ENCODE measurements at places on chromosomes 13 and 19.

GRCh38 chr13:25923217-25924085 lies 128.4 kb downstream of the SHISA2 start:
- no peak for DNase-seq

GRCh38 chr13:107361666-107362065 lies 793.7 kb upstream of the ARGLU1 start:
- no peak for DNase-seq

- no peak for DNase-seq
Observed at GRCh38 chr13:89827552-89827951, 1519.9 kb upstream of the MIR17HG start.

DNA sequence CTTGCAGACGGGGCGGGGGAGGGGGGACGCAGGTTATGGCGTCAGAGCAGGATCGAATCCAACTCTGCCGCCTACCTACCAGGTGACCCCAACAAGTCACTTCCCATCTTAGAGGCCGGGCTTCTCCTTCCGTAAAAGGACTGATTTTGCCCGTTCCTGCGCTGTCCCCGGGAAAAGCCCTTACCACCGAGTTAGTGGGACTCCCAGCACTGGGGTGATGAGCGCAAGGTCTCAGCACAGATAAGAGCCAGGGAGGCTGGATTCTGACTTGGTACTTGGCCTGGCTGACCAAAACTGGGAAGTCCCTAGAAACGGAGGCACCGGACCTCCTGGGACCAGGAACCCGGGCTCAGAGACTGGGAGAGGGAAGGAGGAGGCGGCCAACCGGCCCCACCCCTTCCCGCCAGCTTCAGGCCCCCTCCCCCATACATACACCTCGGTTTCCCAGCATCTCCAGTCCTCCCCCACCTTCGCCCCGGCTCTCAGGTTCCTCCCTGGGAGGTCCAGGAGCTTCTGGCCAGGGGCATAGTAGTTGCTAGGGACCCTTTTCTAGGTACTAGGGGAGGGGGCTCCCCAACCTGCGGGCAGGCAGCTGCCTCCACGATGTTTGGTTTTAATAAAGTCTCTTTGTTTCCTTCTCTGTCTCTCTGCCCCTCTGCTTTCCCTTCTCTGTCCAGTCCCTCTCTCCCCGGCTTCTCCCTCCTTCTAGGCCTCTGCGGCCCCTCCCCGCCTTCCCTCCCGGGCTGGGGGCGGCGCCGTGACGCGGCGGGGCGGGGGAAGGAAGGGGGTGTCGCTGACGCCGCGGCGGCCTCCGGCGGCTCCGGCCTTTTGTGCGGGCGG lies at the start of gene GRAMD1A:
Gene GRAMD1A (plus strand): TSS at position 826 of the 840 bp plus-strand sequence. CDS start 156 bp downstream, outside the sequence.
- DNase-seq = no peak

- DNase-seq = peak; percentile 85
Observed at GRCh38 chr19:2475018-2475701, 767 bp upstream of the GADD45B start.

DNA sequence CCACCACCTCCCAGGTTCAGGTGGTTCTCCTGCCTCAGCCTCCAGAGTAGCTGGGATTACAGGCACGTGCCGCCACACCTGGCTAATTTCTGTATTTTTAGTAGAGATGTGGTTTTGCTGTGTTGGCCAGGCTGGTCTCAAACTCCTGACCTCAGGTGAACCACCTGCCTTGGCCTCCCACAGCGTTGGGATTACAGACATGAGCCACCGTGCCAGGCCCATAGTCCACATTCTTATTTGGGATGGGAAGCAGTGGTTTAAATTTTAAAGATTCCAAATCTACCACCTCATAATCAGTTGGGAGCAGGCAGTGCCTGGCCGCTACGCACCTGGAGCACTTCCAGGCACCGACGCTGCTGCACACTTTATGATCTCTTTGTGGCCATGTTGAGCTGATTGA lies 160.6 kb upstream of the SOX1 start:
- no peak for DNase-seq

- DNase-seq = no peak
Observed at GRCh38 chr19:47032171-47032811, 12.7 kb downstream of the NPAS1 start.

DNA sequence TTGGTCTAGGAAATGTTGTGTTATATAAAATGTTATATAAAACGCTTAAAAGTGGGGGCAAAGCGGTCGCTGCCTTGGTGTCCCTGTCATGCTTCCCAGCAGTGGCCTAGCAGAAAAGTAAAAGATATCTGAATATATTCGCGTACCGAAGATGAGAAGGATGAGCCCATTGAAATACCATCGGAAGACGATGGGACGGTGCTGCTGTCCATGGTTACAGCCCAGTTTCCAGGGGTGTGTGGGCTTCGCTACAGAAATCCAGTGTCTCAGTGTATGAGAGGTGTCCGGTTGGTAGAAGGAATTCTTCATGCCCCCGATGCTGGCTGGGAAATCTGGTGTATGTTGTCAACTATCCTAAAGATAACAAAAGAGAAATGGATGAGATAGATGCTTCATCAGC lies 110.9 kb upstream of the DIAPH3 start:
- no peak for DNase-seq

DNA sequence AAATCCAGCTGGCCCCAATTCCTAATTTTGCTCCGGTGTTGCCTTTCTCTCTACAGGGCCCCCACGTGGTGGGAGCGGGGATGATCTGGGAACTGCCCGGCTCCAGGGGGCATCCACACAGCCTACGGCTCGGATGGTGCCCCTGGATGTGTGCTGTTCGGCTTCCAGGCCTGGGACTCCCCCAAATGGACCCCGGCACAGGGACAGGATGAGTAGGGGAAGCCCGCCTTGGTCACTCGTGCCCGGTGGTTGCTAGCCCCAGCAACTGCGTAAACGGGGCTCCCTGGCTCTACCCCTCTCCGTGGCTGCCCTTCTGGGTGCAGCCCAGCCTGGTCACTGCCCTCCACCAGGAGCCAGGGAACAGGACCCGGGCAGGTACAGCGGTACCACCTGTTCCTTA lies 111.5 kb downstream of the TEX26 start:
- no peak for DNase-seq

- DNase-seq = peak; percentile 86
Observed at GRCh38 chr19:4357095-4357797, 13.9 kb downstream of the MPND start.

DNA sequence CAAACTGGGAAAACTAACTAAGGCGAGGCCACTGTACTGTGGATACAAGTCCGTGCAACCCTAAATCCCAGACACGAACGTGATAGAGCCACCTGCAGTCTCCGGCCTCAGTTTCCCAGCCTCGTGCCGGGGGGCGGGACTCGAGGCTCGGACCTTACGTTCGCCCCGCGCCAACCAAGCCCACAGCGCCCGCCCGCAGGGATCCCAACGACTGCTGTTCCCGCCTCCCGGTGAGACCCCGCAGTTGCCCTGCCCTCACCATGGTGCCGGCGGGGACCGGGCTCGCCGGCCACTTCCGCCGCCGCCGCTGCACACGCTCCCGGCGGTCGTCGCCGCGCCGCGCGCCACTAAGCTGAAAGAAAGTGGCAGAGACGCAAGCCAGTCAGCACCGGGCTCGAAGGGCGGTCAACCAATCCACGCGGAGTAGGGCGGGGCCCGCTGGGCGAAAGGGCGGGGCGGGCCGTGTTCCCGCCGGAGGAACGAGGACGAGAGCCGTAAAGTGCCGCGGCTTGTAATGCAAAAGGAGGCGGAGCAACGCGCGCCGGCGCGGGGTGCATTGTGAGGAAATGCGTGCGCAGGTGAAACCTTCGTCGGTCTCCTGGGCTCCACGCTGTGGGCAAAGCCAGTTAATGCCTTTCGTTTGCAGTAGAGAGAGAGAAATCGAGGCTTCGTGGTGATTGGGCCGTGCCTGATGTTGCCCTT lies at the start of gene LSM4:
Gene LSM4 (minus strand): TSS at position 318 of the 702 bp plus-strand sequence. CDS start 56 bp downstream, at position 262.
- peak; percentile 99 for DNase-seq

DNA sequence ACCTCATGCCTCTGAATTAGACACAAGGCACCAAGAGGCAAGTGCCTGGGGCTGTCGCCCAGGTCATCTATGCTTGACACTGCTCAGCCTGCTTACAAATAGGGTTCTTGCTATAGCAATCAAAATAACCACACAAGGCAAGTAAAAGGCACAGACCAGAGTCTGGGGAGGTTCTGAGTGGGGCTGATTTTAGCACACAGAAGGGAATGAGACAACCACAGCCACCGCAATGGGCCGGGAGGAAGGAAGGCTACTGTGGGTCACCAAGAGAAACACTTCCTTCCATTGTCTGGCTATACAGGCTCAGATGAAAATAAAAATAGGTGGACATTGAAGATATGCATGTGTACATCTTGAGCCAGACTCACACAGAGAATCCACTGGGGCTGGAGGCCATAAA lies 159.1 kb downstream of the DLEU7 start:
- no peak for DNase-seq

DNA sequence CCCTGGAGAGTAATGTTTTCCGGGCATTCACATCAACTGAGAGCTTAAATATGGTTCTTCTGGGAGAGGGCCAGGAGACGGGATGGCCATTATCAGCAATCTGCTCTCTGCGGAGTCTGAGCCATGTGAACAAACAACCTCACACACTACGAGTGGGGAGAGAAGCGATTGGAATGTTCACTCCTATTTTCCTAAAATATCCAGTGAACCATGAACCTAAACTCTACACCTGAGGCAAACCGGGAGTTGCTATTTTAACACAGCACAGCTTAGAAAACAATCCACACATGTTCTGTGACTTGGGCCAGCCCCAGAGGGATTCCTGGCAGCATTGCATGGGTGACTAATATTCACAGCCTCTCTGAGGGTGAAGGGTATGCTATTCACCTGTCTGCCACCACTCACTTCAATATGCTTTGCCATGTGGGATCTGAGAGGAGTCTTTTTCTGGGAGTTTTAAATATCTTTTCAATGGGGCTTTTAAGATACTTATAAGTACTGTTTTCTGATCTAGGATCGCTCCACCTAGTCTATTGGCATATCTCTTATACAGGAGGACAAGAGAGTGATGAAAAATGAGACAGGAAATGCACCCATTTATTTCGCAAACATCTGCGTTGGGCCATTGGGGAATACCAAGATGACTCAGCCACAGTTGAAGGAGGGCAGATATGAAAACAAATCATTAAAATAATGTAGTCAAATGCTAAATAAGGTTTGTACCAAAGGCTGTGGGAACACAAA lies 72.6 kb upstream of the SERP2 start:
- no peak for DNase-seq

DNA sequence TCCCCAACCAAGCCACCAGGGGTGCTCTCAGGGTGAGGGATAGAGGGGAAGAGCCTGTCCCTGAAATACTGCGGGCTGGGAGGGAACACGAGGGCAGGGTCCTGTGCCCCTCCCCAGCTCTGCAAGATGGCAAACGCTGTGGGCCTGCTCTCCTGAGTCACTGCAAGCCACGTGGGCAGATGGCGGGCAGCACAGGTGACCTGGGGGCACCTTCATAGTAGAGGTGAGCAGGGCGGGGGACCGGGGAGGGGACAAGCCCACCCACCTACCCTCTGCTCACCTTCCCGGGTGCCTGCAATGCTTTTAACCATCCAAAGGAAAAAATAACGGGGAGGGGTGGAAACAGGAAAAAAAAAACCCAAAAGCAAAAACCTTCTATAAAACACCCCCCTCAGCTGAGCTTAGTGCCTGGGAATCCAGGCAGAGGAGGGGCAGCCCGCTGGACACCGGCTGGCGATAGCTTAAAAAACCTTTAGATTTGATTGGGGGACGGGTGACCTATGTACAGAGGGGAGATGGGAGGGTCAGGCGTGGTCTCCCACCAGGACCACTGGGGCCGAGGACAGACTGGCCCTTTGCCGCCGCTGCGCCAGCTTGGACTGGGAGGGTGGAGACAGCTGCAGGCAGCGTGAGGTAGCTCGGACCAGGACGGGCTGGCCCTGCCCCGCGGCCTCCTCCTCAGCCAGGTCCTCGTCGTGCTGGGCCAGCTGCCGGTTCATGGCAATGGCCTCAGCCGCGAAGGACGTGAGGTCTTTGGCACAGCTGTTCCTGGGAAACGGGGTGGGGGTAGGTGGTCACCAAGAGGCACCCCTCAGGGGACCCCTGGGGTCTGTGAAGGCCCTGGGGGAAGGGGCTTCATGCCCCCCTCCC lies 11.7 kb downstream of the MKNK2 start:
- no peak for DNase-seq

DNA sequence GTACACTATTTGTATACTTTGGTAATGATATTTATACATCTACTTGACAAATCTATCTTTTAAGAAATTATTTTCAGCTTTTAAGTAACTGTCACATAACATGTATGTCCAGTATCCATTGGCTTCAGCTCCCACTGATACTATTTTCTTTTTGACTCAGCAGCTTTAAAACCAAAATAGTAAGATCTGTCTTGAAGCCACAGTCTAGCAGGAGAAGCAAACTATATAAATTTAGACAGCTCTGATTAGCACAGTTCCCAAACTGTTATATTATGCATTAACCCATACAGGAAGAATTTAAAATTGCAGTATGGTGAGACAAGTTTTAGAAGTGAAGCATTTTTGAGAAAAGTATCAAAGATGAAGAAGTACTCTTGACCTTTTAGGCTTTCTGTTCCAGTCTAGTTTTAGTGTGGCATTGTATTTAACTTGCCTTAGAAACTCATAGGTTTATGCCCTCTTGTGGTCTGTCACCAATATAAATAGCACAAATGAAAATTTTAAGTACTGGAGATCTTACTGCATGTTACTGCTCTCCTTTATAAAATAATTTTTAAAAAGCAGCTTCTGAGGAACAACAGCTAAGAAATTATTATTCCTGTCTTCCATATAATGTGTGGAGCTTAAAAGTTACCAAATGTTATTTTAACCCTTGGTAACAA lies 24.7 kb downstream of the URI1 start:
- DNase-seq = no peak

GRCh38 chr13:93951951-93952350 lies 527.5 kb downstream of the DCT start:
- no peak for DNase-seq

DNA sequence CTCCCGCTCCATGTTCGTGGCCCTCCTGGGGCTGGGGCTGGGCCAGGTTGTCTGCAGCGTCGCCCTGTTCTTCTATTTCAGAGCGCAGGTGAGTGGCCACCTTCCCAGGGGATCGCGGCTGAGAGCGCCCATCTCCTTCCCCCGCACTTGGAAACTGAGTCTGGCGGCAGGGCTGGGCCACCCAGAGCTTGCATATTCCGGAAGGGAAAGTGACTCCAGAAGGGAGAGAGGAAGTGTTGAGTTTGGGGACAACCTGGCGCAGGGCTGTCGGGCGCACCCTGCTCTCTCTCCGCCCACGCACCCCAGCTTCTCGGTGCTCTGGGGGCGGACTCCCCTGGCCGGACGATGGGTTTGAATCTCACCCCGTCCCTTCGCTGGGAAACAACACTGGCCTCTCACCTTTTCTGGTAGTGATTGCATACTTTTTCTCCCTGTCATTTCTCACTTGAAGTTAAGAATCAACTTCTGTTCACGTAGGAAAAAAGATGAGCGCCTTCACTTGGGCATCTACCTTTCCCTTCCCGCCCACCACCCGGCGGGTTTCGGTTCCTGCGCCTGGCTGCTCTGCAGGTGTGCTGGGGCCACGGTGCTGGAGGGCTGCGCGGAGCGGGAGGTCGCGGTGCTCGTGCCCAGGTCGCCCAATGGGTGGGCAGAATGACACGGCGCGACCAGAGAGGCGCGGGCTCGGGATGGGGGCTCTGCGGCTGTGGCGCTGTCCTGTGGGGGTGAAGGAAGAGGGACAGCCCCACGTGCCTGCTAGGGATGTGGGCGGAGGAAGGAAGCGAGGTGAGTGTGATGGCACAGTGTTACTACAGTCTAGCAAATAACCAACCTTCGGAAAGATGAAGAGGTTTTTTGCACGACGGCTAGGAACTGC lies 721 bp downstream of the TNFSF11 start:
- DNase-seq = peak; percentile 79
